ENCODE measurements at places on chromosomes 1 and 21. TPM values are rescaled to one million over a fixed set of nuclear protein-coding genes. Genes with fewer than 3 reads are reported as not detected.

The FAM78B gene
- total RNA-seq: 2.9 TPM

DNA sequence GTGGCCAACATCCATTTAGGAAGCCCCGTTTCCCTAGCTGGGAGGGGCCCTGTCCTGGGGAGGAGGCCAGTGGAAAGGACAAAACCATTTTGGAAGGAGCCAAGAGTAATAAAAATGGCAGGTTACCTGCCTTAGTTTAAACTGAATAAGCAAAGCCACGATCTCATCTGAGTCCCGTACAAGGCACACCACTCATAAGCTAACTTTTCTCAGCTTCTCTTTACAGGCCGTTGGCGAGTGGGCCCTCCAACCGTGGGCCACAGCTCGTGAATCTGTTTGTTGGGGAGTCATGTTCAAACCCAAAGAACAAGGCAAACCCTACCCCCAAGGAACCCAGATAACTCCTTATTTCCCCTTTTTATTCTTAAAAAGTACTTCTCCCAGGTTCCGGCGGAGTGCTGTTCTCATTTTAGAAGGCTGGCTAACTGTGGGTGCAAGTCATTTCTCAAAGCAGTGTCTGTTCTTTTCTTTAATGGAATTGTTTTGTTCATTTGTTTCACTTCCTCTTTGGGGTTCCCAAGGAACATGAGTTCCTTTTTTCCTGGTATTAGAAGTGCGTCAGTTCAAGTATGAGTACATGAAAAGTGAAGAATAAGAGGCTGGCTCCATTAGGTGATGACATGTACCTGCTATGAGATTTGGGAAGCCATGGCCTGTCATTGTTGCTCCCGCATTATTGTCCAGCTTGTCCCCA, 89.0 kb downstream of the PSMG1 start:
- H3K4me3 ChIP-seq: no peak overlapping the region
- no peak for DNase-seq
- H3K27me3 ChIP-seq: no peaks in the 10 kb centered on the region

DNA sequence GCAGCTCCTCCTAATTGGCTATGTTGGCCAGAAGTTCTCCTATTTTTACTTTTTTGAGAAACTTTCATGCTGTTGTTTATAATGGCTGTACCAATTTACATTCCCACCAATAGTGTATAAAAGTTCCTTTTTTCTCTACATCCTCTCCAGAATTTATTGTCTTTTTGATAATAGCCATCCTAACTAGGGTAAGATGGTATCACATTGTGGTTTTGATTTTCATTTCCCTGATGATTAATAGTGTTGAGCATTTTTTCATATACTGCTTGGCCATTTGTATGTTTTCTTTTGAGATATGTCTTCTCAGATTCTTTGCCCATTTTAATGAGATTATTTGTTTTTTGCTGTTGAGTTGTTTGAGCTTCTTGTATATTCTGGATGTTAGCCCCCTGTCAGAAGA, 46.8 kb downstream of the NTMT2 start:
- H3K27me3 ChIP-seq: no peaks in the 10 kb centered on the region
- H3K27ac ChIP-seq: no peak overlapping the region
- H3K4me3 ChIP-seq: no peak overlapping the region
- DNase-seq: no peak

GRCh38 chr1:176539018-176539417, 76.0 kb downstream of the PAPPA2 start:
- no peak overlapping the region for H3K4me3 ChIP-seq
- no peak for DNase-seq
- H3K4me1 ChIP-seq: no peaks in the 10 kb centered on the region
- H3K27me3 ChIP-seq: no peaks in the 10 kb centered on the region

The IGSF3 gene
- 18.0 TPM for total RNA-seq

GRCh38 chr1:85612704-85613361, 32.3 kb downstream of the CCN1 start:
- H3K4me1 ChIP-seq: no peaks in the 10 kb centered on the region
- H3K4me3 ChIP-seq: no peak overlapping the region
- no peaks in the 10 kb centered on the region for H3K36me3 ChIP-seq
- DNase-seq: no peak
- H3K27ac ChIP-seq: no peak overlapping the region

The MEX3A gene
- total RNA-seq: 5.1 TPM

GRCh38 chr1:200923601-200924000, 28.9 kb downstream of the INAVA start:
- no peak overlapping the region for H3K4me3 ChIP-seq
- no peaks in the 10 kb centered on the region for H3K27me3 ChIP-seq
- H3K27ac ChIP-seq: no peak overlapping the region
- no peaks in the 10 kb centered on the region for H3K36me3 ChIP-seq

DNA sequence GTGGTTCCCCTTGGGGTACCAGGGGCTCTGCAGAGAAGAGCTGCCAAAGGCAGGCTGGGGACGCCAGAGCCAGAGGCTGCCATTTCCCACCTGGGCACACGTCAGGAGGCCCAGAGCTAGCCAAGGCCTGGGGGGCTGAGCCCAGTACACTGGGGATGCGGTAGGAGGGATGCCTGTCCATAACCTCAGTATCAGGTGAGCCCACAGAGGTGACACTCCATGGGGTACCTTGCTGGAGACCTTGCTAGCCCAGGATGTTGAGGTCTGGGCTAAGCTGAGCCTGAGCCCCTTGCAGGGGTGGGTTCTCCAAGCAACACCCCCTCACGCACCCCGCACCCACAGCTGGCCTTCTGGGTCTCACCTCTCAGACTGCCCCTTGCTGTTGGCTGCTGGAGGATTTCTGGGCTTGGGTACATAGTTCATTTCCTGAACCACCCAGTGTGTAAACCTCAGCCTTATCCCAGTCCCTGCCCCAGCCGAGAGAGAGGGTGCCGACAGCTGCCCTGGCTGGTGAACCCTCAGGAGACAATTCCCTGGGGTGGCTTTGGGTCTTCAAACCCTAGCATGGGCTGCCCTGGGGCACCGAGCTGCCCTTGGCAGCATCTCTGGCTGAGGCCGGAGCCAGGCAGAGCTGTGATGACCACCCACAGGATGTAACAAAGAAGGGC, 92.5 kb upstream of the VAMP3 start:
- no peaks in the 10 kb centered on the region for H3K4me1 ChIP-seq
- no peak for DNase-seq
- H3K27me3 ChIP-seq: peaks cover 10% of the 10 kb centered on the region
- H3K4me3 ChIP-seq: no peak overlapping the region
- H3K27ac ChIP-seq: no peak overlapping the region
- H3K36me3 ChIP-seq: no peaks in the 10 kb centered on the region

The NPHS2 gene
- total RNA-seq: not detected

The SPRR2D gene
- total RNA-seq: not detected

DNA sequence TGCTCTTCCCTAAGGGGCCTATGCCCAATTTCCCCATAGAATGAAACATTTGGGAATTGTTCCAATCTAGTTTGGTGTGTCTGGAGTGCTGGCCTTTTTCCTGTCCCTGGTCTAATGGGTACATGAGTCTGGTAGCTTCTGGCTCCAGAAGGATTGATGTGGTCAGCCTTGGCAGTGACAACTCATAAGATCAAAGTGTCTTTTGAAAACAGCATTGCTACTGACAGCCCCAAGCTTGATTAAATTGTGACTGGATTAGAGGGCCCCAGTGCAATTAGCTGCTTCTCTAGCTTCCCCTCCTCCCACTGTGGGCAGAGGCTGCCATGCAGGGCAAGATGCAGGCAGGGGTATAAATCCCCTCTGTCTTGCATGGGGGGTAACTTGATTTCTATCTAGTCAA, 130.9 kb downstream of the UCK2 start:
- DNase-seq: no peak
- H3K27ac ChIP-seq: no peak overlapping the region
- no peaks in the 10 kb centered on the region for H3K36me3 ChIP-seq
- H3K27me3 ChIP-seq: no peaks in the 10 kb centered on the region
- no peaks in the 10 kb centered on the region for H3K4me1 ChIP-seq
- no peak overlapping the region for H3K4me3 ChIP-seq

DNA sequence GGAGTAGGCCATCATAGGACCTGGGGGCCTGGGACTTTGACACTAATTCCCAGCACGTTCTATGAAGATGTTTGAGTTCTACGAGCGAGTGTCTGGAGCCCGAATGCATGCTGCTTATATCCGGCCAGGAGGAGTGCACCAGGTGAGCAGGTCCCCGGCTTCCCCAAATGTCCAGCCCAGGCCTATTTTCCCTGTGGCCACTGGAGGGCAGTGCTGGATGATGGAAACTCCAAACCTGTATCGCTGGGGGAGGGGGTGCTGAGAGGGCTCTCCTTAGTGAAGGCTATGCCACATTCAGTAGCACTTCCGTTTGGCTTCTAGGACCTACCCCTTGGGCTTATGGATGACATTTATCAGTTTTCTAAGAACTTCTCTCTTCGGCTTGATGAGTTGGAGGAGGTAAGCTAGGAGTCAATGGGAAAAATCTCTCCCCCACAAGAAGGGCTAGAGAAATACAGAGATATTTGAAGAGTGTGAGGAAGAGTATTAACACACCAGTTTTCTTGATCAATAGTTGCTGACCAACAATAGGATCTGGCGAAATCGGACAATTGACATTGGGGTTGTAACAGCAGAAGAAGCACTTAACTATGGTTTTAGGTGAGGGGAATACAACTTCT, 5.2 kb upstream of the FCER1G start:
- H3K4me3 ChIP-seq: no peak overlapping the region
- DNase-seq: no peak
- no peaks in the 10 kb centered on the region for H3K4me1 ChIP-seq

GRCh38 chr1:232635778-232636356, 5.9 kb upstream of the SIPA1L2 start:
- no peak overlapping the region for H3K27ac ChIP-seq
- no peak overlapping the region for H3K4me3 ChIP-seq
- H3K27me3 ChIP-seq: 0 out of 2 replicates have a peak, but pooled peaks cover under 1% of the 10 kb centered on the region
- no peaks in the 10 kb centered on the region for H3K4me1 ChIP-seq

DNA sequence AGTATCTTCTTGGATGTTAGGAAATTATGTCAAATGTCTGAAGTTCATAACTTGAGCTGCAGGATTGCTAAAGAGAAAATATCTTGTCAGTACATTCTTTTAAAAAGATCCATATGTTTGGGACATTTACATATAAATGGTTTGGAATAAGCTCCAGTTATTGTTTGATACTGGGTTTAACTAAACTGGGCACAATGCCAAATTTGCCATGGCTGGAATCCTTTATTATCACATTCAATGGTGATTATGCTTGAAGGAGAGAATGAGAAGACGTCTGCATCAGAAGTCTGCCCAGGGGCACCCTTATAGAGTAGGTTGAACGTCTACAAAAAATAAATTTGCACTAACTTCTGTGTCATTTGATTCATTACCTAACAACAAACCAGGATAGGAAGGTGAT, 652.5 kb downstream of the AMY1C start:
- no peak for DNase-seq
- H3K36me3 ChIP-seq: no peaks in the 10 kb centered on the region
- H3K4me3 ChIP-seq: no peak overlapping the region
- no peak overlapping the region for H3K27ac ChIP-seq
- H3K27me3 ChIP-seq: no peaks in the 10 kb centered on the region
- no peaks in the 10 kb centered on the region for H3K4me1 ChIP-seq

DNA sequence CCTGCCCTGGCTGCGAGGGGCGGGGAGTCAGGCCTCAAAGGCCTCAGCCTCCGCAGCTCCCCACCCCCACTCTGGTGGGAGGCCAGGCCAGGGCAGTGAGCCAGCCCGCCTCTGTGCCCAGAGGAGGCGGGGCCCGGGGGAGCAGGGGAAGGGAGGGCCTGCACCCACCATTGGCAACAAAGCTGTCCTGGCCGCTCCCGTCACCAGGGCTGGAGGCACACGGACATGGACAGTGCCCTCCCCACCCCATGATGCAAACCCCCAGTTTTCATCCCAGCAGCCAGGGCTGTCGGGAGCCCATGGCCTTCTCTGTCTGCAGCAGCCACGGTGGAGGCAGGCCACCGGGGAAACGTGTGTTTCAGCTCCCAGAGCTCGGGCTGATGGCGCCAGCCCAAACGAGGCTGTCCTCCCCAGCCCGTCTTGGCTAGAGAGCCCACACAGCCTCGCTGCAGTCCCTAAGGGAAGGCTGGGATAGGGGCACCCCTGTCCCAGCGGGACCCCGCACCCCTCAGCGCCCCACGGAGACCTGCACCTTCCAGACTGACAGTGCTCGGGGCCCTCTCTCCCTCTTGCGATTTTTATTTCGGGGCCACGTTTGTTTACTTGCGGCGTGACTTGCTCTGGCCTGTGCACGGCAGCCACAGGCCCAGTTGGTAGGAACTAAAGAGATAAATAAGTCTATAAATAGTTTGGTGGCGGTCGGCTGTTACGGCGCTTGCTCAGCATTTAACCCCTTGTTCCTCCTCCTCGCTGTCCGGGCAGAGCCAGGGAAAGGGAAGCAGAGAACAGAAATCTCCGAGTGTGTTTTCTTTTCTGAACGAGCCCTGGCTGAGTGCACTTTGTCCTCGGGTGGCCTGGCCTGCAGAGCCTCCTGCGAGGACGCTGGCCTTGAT, 101.8 kb downstream of the PRDM16 start:
- H3K27ac ChIP-seq: no peak overlapping the region
- no peaks in the 10 kb centered on the region for H3K4me1 ChIP-seq

- H3K36me3 ChIP-seq: peaks cover 4% of the 10 kb centered on the region
- H3K4me3 ChIP-seq: no peak overlapping the region
- H3K4me1 ChIP-seq: peaks cover 8% of the 10 kb centered on the region
- H3K27ac ChIP-seq: no peak overlapping the region
Observed at GRCh38 chr1:169112241-169112640, 5.8 kb downstream of the ATP1B1 start.

The FCRL4 gene
- 0.38 TPM for total RNA-seq

- no peak overlapping the region for H3K4me3 ChIP-seq
- peaks cover 39% of the 10 kb centered on the region for H3K4me1 ChIP-seq
- H3K27ac ChIP-seq: peak overlapping the region; percentile 15
- H3K36me3 ChIP-seq: no peaks in the 10 kb centered on the region
Observed at GRCh38 chr1:107871687-107872395, 93.1 kb downstream of the VAV3 start.

- DNase-seq: no peak
- no peaks in the 10 kb centered on the region for H3K36me3 ChIP-seq
- no peaks in the 10 kb centered on the region for H3K27me3 ChIP-seq
- H3K27ac ChIP-seq: no peak overlapping the region
Observed at GRCh38 chr1:70504821-70505193, 93.7 kb downstream of the CTH start.

DNA sequence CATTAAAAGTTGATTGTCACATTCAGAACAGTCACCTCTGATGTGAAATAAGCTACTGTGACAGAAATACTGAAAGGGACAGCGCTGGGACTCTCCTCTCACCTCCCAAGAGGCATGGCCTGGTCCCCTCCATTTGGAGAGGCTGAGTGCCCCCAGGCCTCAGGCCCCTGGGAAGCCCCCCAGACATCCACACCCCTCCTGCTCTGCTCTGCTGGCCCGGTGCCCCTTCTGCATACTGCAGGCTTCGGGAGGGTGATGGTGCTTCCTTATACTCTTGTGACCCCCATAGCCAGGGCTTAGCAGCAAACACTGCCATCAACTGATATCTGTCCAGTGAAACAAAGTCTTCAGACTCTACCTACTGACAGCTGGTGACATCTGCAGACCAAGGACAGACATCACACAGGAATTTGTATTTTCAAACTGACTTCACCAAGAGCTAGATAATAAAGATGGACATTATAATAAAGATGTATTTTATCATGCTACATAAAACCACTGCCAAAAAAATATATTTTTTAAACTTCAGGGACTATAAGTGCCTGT, 36.9 kb downstream of the C2CD2 start:
- no peak for DNase-seq
- peaks cover 11% of the 10 kb centered on the region for H3K4me1 ChIP-seq
- H3K4me3 ChIP-seq: no peak overlapping the region
- no peaks in the 10 kb centered on the region for H3K27me3 ChIP-seq
- H3K36me3 ChIP-seq: peaks cover 22% of the 10 kb centered on the region
- H3K27ac ChIP-seq: no peak overlapping the region

The ANGPTL1 gene
- total RNA-seq: not detected

The RAP1GAP gene
- total RNA-seq: 0.05 TPM

The PODN gene
- total RNA-seq: 0.11 TPM

GRCh38 chr1:42370876-42371549, 9.6 kb upstream of the RIMKLA start:
- H3K27ac ChIP-seq: no peak overlapping the region
- no peak for DNase-seq
- no peaks in the 10 kb centered on the region for H3K36me3 ChIP-seq
- no peak overlapping the region for H3K4me3 ChIP-seq

The ZSWIM5 gene
- total RNA-seq: 0.74 TPM

Measured in GM12878 (cell line).